ENCODE measurements at places on chromosomes 13 and 19.
A peak's percentile ranks its signal among the peaks of the same experiment; 100 is the strongest.

DNA sequence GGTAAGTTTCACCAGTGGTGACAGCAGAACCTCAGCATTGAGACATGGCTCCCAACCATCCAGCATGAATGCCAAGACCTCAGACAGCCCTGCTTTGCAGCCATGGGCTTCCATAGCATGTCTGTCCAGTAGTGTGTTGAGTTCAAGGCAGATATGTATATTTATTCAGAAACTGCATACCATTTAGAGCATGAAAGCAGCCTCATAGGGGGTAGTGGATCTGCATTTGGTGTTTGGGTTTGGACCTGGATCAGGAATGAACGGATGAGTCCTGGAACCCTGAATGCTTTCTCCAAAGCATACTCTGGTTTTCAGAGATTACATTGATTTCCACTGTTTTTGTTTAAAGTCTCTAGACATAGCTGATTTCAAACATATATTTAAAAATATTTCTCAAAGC lies 114.3 kb downstream of the ESD start:
- no peak for DNase-seq

DNA sequence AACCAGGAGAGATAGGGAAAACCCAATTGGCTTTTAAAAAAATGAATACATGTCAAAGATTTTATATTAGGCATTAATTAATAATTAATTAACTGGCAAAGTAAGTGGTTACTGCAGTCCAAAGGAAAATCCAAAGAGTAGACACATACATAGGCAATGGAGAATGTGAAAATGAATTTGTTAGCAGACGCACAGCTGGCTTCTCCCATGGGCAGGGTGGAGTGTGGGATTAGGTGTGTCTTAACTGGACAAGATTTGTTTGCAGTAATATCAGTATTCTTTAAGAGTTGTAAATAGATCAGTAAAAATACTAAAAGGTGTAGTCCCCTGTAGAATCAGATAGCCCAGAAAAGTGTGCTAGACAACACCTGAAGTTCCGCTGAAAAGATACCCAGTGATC lies 58.7 kb downstream of the DHRS12 start:
- no peak for DNase-seq

- DNase-seq, result no peak
These were observed 160.5 kb downstream of the LACC1 start for GRCh38 chr13:44040070-44040817.

DNA sequence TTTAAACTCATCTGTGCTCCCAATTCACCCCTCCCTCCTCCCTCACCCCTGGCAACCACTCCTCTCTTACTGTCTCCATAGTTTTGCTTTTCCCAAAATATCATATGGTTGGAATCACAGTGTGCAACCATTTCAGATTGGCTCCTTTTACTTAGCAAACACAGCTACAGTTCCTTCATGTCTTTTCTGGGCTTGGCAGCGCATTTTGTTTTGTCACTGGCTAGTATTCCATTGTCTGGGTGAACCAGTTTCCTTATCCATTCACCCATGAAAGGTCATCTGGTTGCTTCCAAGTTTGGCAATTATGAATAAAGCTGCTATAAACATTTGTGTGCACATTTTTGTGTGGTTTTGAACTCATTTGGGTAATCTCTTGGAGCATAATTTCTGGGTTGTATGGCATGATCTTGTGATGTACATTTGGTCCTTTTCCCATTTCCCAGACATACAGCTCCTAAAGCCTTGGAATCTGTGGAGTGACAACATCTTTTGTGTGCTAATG lies 23.9 kb upstream of the GAS6 start:
- no peak for DNase-seq

DNA sequence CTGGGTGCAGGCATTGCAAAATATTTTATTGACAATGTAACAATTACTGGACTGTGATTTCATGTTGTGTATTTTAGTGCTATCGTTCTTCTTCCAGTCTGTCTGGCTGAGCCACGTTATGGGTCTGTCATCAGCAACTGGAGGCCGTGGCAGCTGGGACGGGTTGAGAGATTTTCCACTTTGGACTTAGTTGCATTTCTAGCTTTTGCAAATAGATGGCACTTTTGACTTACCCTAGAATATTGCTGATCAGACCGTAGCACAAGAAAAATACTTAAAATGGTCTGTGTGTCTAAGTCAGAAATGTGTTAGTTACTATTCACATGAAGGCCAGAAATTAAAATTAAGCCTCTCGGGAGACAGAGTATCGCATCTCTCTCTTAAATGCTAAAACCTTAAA lies 211.1 kb downstream of the TEX29 start:
- peak; percentile 54 for DNase-seq

- DNase-seq, result no peak
These were observed 3.8 kb downstream of the DOCK9 start for GRCh38 chr13:98974053-98974452.

- no peak for DNase-seq
These were observed 744 bp downstream of the ZNF805 start for GRCh38 chr19:57241176-57241575.

- no peak for DNase-seq
These were observed 1474.3 kb downstream of the UQCRFS1 start for GRCh38 chr19:27738569-27739193.

DNA sequence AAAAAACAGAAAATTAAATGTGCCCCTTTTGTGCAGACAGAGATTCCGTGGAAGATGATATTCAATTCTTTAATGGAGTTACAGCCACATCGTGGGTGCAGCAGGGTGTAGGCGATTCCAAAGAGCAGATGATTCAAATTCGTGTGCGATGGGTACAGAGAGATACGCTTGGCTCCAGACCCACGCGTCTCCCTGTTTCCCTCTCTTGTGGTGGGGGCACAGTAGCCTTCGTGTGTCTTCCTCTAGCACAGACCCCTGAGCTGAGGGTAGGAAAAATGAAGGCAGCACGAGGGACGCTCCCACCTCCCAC lies 4.8 kb downstream of the TSPAN16 start:
- no peak for DNase-seq

- DNase-seq, result peak; percentile 35
These were observed 86.7 kb downstream of the ZAR1L start for GRCh38 chr13:32228330-32229041.

DNA sequence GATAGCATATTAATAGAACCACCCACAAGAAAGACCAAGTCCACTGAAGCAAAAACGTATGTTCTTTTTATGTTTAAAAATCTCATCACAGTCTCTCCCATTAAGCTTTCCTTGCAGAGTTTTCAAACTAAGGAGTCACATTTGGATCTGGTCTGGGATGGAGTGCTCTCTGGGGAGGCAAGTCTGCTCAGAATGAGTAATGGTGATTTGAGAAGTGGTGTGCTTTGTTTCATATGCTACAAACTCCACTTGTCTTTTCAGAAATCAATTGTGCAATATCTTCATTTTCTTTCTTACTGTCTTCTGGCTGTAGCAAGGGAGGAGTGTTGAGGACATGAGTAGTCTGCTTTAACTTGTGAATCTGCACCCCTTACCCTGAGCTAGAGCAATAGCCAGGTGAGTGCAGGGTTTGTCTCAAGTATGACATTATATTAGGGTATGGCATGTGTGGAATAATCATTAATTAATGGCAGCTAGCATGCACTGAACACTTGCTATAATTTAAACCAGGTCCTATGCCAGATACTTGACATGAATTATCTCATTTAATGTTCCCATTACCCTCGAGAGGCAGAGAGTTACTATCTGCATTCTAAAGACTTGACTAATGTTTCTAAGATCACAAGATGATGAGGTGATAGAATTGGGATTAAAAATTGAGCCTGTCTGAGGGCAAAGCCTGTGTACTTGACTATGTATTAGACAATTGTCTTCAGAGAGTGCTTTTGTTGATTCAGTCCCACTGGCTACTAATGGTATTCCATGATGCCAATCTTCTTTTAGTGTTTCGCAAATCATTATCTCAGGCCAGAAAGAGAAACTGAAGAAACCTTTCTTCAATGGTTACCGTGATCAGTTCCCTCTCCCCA lies 171.8 kb downstream of the GPC6 start:
- DNase-seq, result no peak

DNA sequence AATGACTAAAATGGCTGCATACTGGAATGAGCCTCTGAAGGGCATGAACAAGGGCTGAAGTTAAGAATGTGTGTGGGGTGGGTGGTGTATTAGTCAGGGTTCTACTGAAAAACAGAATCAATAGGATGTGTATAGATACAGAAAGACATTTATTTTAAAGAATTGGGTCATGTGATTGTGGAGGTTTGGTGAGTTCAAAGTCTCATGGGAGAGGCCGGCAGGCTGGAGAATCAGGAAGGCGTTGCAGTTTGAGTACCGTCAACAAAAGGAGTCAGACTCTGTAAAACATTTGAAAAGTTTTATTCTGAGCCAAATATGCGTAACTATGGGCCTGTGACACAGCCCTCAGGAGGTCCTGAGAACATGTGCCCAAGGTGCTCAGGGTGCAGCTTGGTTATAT lies 24.5 kb upstream of the CYSLTR2 start:
- no peak for DNase-seq

DNA sequence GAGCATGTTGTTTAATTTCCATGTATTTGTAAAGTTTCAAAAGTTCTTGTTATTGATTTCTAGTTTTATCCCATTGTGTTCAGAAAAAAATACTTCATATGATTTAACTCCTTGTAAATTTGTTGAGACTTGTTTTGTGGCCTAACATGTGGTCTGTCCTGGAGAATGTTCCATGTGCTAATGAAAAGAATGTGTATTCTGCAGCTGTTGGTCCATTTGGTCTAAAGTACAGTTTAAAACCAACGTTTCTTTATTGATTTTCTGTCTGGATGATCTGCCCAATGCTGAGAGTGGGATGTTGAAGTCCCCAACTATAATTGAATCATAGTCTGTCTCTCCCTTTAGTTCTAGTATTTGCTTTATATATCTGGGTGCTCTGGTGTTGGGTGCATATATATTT lies 34.9 kb upstream of the TPP2 start:
- DNase-seq, result no peak

DNA sequence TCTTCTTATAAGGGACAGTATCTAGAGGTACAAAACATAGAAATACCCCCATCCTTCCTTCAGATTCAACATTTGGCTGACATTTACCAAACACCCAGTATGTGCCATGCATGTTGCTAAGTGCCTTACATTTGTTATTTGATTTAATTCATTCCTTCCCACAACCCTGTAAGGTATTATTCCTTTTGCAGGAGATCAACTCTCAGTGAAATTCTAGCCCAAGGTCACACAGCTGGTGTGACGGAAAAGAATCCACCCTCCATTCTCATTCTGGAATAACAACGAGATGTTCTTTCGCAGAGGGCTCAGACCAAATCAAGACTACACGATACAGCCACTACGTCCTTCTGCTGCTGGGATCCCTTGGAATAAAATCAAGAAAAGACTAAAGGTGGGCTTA lies 67.8 kb downstream of the C13orf42 start:
- no peak for DNase-seq

GRCh38 chr13:110644892-110645521 lies 29.7 kb downstream of the NAXD start:
- peak; percentile 46 for DNase-seq

Data from NCI-H2029 treated with DMSO at 0.1 percent for 48 hours (cell line).